ENCODE measurements at places on chromosomes 5 and 9.
A peak's percentile ranks its signal among the peaks of the same experiment; 100 is the strongest.

DNA sequence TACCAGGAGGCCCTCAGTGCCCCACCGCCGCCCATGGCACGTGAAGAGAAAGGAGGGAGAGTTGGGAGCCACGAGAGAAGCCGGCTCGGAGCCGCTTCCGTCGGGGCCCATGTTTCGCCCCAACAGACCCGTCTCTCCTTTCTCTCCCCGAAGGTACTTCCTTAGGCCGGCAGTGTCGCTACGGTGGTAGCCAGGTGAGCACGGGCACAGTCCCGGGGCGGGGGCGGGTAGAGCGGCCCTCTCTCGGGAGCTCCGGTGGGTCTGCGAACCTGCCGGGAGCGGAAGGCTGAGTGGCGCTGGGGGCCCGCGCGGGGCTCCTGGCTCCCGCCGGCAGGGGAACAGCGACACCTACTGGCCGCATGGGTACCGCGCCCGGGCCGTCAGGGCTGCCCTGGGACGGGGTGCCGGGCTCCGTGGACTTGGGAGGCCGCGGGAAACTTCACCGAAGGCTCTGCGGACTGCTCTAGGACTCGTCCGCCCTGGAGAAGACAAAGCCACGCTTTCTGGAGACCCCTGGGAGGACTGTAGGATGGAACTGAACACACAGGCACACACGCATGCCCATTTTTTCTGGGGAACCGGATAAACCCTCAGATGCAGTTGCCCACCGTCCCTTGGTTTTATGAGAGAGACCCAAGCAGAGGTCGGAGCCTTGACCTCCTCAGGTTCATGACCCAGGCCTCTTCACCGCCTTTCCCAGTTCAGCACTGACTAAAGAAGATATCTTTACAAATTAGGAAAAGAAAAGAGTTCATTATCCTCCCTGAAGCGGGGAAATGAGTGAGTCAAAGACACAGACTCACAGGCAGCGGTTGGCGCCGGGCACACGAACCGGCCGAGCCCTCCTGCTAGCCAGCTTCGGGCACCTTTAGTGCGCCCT is 202.5 kb downstream of the MEF2C start:
- peak; percentile 73 for DNase-seq

GRCh38 chr9:10700915-10701314 is 88.1 kb upstream of the PTPRD start:
- DNase-seq, result no peak

- no peak for DNase-seq
These were observed 68.9 kb downstream of the PPIC start for GRCh38 chr5:122967625-122968024.

DNA sequence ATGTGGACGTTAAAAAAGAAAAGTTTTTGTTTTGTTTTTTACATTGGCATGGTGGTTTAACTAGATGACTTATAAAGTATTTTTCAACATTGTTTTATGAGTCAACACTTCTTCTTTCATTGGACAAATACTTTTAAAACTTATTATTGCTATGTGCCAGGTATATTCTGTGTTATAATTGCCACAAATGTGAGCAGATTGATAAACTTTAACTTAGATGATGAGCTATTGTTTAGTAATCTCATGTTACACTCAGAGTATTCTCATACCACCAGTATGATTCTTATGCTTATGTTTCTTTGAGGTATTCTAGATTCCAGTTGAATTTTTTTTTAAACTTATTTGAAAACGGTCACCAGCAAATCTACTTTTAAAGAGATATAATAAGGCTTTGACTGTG is 60.3 kb downstream of the RASA1 start:
- DNase-seq, result no peak

GRCh38 chr9:128685636-128686489 is 3.2 kb upstream of the SET start:
- DNase-seq, result peak; percentile 65

DNA sequence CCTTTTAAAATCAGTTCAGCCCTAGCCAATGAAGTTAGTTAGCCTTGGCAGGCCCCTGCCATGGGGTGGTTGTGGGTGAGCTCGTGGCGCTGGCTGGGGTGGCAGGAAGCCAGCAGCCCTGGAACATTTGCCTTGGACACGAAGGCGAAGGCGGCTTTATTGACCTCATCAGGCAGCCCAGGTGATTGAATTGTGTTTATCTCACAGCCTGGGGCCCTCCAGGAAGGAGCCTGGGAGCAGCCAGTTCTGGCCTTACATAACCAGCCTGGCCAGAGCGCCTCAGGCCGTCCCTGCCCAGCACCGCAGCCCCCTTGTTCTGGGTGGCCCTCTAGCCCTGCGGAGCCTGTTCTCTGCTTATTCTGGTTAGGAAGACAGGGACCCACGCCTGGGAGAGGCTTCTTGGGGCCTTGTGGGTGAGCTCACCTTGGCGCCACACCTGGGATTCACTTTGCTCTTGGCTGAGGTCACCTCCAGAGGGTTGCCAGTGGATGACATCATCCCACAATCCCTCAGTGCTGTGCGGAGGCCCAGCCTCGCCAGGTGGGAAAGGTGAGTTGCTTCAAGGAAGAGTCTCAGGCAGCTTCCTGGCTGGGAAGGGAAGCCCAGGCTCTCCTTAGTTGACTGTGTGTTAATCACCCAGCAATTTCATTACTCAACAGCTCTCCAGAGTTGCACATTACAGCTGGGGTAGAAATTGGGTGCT is 54.4 kb upstream of the RPL26L1 start:
- no peak for DNase-seq

DNA sequence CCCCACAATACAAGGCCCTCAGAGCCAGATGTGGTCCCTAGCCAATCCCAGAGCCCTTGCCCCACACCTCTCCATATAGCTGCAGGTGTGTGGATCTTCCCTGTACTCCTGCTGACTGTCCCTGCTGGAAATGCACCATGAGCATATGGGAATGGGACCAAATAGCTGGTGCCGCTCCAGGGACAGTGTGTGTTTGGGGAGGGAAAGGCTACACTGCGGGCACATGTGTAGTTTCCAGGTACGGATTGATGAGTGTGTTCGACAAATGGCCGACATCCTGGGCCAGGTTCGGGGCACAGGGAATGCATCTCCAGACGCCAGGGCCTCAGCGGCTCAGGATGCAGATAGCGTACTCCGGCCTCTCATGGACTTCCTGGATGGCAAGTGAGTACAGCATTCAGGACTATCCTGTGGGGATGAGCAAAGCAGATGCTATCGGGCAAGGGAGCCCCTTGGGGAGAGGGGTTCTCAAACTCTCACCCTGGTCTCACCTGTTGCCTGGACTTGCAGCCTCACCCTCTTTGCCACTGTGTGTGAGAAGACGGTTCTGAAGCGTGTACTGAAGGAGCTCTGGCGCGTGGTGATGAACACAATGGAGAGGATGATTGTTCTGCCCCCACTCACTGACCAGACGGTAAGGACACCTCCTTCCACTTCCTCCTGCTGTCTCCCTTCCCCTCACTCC is 91.1 kb upstream of the RUSC2 start:
- no peak for DNase-seq

GRCh38 chr5:34042321-34042720 is 692 bp downstream of the C1QTNF3 start:
- no peak for DNase-seq

DNA sequence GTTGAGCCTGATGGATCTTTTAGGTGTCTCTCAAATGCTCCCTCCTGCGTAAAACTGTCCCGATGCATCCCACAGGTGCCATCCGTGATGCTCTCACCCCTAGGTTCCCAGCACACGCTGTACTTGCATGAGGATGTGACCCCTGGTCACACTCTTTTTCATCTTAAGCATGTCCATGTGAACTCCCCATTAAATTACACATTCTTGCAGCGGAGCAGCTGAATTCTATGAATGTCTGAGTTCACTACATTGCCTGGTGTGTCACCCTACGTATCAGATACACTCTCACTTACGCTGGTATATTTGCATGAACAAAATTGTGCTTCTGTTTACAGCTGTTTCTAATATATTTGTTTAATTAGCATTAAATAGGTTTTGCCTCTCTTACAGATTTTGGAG is 105.3 kb upstream of the RETREG1 start:
- no peak for DNase-seq

DNA sequence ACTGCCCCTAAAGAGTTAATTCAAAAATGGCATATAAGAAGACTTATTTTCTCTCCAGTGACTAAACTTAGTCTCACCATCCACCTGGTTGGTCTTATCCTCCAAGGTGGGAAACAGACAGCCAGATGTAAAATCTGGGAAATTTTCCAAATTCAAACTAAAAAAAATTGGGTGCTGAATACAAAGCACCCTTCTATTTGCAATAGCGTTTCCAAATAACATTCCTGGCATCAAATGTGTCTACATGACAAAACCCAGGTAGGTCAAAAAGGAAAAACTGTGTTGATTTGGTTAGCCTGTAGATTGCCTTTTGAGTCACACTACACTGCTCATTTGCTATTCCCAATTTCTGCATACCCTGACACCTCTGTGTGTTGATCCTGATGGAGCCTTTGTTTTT is 252.2 kb downstream of the NR2F1-AS1 start:
- DNase-seq, result no peak

GRCh38 chr9:71966601-71967000 is 55.2 kb downstream of the C9orf85 start:
- no peak for DNase-seq

DNA sequence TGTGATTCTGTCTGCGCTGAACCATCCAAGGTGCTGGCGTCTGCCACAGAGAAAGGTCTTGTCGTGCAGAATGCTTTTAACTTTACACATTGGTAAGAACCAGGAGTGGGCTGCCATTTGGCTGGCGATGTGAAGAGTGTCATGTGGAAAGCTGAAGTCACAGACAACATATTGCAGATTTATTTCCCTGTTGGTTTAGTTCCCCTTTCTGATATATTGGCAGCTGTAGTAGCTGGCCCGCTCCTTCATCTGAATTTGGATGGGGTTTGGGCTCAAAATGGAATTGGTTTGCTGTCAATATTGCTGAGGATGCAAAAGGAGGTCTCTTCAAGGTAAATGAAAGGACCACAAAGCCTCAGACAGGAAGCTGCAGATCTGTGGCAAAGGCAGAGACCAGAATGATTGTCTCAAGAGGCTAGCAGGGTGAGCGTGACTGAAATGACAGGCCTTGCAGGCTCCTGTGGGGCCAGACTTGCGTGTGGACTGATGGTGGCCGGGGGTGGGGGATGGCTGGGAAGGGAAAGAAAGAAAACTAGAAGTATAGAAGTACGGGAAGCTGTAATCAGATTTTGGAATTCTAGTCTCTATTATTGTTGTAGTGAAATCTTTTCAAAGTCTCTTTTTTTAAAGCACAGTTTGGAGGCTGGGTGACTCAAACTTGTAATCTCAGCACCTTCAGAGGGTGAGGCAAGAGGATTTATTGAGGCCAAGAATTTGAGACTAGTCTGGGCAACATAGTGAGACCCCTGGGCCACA is 25.1 kb upstream of the CD180 start:
- peak; percentile 68 for DNase-seq

GRCh38 chr9:108953983-108954574 is 19.9 kb downstream of the ABITRAM start:
- DNase-seq, result peak; percentile 51

DNA sequence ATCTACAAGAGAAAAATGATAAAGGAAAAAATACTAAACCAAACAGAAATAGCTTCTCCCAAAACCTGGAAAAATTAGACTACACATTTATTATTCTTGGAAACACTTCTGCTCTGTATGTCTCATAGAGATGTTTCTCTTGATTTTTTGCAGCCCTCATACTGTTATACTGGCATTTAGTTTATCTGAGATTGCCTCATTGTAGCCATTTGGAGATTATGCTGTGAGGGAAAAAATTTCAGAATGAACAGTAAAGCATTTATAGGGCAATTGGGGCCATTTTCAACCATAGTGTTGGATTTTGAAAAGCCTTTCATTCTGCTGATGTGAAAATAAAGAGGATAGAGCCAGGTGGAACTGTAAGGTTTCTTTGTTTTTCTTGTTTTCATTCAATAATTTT is 441.8 kb upstream of the RIOK2 start:
- no peak for DNase-seq

Data from CD4-positive, alpha-beta T cell treated with Interleukin-2 at 100 ng/mL for 4 hours (primary cell).